Adrenal gland (tissue), 19 donors: ENCODE measurements at places on chromosomes 16 and 17.

DNA sequence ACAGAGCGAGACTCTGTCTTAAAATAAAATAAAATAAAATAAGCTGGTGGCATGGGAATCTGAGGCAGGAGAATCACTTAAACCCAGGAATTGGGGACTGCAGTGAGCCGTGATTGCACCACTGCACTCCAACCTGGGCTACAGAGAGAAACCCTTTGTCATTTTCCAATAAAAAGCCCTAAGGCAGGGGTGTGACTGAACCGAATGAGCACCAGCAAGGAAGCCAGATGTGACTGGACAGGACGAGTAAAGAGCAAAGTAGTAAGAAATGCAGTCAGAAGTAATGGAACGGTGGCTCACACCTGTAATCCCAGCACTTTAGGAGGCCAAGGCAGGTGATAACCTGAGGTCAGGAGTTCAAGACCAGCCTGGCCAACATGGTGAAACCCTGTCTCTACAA lies 3.8 kb upstream of the RPL23 start:
- no peak for DNase-seq

GRCh38 chr17:65564793-65565192 lies 3.3 kb upstream of the AXIN2 start:
- peak; percentile 80 for DNase-seq

- no peak for DNase-seq
Observed at GRCh38 chr17:66691644-66692420, 143.1 kb upstream of the CACNG5 start.

DNA sequence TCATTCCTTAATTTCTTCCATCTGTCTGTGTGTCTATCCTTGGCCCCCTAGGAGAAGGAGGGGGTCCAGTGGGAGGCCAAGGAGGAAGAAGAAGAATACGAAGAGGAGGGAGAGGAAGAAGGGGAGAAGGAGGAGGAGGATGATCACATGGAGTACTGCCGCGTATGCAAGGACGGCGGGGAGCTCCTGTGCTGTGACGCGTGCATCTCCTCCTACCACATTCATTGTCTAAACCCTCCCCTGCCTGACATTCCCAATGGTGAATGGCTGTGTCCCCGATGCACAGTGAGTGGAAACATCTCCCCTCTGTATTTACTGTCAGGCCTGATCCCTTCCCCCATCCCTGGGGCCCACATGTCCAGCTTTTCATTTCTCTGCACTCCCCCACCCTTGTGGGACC lies 6.3 kb downstream of the CHD3 start:
- peak; percentile 12 for DNase-seq

DNA sequence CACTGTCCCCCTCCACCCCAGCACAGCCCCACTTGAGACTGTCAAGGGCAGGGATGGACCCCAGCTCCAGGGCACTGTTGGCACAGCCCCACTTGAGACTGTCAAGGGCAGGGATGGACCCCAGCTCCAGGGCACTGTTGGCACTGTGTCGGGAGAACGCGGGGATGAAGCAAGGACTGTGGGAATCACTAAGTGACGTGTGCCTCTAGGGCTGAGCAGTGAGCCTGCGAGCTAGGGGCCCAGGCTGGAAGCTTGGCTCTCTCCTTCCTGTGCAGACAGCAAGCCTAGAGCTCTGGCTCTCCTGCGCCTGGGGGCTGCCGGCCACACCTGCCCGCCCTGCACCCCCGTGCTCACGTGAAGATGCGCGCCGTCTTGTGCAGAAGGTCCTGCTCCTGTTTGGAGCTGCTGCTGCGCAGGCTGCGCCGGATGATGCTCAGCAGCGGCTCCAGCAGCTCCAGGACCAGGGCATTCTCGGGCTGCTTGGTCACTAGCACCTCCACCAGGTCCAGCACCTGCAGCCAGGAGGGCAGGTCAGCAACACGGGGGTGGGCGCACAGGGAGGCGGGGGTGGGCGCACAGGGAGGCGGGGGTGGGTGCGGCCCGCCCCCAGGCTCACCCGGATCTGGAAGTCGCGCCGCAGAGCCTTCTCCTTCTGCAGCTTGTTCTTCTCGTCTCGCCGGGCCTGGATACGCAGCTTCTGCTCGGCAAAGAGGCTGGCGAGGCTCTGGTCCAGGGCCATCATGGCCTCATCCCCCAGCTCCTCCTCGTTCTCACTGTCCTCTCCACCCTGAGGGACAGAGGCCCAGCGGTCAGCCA lies 10.8 kb downstream of the MYBBP1A start:
- no peak for DNase-seq

DNA sequence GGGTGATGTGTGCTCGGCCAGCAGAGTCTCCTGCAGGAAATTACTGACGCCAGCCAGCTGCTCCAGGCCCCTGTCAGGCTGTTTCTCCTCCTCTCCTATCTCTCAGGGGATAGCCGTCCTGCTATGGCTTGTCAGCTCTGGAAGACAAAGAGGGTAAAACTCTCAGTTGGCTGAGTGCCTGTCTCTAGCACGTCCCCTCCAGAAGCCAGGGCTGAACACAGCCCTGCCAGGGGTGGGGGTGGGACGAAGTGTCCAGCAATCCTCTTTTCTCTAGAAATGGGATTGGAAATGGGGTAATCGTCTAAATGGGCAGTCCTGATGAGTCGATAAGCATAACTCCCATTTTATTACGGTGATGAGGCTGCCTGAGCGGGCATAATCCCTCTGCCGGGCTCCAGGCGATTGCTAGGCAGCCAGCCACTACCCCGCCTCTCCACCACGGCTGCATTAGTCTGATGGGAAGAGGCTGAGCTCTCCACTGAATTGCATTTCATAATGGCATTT lies 89.1 kb upstream of the GNAO1 start:
- DNase-seq = peak; percentile 52

DNA sequence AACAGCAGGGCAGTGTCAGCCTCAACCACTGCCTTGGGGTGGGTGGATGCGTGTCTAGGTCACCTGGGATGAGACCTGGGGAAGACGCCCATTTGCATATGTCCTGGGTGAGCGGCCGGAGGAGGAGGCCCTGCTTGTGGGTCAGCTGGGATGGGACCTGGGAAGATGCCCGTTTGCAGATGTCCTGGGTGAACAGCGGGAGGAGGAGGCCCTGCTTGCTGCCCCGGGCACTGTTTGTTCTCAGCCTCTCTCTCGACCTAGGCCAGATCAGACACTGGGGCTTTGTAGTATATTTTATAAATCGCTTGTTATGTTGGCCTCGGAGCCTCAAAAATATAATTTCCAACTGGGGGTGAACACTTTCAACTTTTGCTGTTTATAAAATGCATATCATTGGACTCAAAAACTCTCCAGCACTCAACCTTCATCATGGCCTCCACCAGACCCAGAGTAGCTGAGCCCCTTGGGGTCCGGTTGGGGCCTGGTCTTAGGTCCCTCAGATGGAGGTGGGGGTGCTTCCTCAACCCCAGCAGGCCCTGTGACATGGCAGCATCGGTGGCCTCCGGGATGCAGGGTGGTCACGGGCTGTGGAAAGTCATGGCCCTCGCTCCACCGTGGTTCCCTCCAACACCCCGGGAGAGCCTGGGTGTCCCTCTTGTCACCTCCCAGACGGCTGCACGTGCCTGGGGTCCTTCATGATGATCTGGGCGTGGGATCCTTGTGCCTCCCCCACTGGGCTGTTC lies 17.3 kb downstream of the DBNDD1 start:
- peak; percentile 77 for DNase-seq

DNA sequence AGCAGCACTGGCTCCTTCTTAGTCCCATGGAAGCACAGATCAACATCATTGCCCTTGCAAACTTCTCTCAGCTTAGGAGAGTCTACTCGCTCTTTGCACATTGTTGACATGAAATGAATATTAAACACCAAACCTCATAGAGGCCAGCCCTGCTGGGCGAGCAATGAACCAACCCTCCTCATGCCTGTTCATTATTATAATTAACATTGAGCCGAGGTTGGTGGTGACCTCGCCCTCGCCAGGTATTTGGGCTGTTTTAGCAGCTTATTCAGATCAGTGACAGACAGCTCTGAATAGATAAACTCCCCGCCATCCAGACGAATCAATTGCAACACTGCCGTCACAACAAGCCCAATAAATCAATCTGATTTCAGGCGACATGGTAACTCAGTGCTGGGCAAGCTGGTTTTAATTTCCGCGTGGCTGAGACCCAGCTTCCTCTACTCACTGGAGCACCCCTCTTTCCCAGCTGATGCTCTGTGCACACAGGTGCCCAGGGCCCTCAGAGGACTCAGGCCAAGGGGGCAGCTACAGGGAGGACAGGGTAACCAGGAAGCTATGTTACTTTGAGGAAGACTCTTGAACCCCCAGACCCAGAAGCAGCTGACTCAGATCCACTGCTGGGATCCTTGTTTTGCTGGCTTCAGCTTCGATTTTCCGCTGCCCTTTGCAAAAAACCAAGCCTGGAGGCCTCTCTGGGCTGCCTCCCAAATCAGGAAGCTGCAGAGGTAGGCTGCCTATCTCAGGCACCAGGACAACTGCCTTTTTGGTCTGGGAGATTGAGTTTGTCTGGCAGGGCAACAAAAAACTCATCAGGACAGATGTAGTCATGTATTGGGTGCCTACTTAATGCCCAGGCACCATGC lies 10.7 kb upstream of the SEZ6 start:
- DNase-seq = no peak

DNA sequence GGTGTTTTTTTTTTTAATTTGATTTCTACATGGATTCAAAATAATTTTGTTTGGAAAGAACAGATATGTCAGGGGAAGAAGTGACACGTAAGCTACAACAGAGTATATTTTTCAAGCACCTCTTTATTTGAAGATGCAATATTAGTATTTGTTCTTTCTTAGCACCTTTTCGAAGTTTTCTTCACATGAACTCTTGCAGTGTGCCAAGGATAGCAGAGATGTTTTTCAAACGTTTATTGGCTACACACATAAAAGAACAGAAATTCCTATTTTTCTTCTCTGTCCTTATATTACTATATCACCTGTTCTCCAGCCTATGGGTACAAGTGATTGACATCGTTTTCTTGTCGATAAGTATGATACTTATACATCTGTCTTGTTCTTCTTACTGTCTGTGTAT lies 192.7 kb upstream of the TBX2 start:
- DNase-seq = no peak

- no peak for DNase-seq
Observed at GRCh38 chr17:75712446-75712845, 8.8 kb upstream of the ITGB4 start.

DNA sequence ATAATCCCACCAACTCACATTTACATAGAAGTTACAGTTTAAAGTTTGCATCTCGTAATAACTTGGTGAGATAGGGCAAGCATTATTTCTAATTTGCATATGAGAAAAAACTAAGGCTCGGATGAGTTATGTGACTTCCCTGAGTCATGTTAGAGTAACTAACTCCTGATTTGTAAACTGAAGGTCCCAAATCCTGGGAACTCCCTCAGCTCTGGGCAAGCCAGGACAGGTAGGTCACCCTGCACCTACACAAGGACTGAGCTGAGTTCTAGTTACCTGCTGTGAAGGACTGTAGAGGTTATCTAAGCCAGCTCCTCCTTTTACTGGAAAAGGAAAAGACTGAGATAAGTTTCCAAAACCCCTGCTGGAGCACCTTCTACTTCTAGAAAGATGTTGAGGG lies 92.1 kb upstream of the HLF start:
- no peak for DNase-seq

DNA sequence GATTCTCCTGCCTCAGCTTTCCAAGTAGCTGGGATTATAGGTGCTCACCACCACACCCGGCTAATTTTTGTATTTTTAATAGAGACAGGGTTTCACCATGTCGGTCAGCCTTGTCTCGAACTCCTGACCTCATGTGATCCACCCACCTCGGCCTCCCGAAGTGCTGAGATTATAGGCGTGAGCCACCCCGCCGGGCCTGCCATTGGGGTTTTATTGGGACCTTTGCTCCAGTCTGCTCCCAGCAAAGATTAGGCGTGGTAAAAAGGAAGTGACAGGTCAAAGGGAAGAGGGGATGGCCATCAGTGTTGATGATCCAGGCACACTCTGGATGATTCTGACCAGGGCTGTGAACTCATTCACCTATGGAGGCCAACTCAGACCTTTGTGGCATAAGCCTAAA lies 20.5 kb downstream of the MYLK3 start:
- no peak for DNase-seq

DNA sequence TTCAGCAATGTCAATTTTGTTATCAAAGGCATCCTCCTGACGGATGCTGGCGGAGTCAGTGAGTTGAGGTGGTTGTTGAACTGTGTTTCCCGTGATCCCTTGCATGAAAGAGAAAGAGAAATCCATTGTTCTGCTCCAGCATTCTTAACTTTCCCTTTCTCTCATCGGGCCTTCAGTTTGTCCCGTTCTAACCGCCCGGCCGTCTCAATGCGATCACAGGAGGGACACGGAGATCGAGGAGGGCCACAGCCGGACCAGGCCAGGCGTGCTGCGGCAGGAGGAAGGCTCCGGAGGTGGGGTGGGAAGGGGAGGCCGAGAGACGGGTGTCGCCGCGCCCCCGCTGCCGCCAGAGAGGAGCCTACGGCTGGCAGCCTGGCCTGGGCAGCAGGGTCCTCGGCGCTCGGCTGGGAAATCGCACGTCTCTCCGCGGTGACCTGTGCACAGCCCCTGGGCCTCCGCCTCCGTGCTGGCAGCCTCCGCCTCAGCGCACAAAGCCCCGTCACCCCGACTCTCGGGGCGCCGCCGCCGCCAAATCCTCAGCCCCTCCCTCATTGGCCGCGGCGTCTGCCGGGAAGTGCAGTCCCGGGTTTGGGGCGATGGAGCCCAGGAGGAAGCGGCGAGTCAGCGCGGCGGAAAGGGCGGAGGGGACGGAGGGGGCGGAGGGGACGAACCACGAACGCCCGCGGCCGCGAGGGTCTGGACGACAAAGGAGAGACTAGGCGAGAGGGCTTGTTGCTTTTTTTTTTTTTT lies 38.1 kb downstream of the SOST start:
- peak; percentile 79 for DNase-seq

GRCh38 chr16:67723151-67723910 lies 4.2 kb upstream of the GFOD2 start:
- DNase-seq = no peak

- no peak for DNase-seq
Observed at GRCh38 chr17:57890857-57891232, 41.0 kb upstream of the MRPS23 start.

DNA sequence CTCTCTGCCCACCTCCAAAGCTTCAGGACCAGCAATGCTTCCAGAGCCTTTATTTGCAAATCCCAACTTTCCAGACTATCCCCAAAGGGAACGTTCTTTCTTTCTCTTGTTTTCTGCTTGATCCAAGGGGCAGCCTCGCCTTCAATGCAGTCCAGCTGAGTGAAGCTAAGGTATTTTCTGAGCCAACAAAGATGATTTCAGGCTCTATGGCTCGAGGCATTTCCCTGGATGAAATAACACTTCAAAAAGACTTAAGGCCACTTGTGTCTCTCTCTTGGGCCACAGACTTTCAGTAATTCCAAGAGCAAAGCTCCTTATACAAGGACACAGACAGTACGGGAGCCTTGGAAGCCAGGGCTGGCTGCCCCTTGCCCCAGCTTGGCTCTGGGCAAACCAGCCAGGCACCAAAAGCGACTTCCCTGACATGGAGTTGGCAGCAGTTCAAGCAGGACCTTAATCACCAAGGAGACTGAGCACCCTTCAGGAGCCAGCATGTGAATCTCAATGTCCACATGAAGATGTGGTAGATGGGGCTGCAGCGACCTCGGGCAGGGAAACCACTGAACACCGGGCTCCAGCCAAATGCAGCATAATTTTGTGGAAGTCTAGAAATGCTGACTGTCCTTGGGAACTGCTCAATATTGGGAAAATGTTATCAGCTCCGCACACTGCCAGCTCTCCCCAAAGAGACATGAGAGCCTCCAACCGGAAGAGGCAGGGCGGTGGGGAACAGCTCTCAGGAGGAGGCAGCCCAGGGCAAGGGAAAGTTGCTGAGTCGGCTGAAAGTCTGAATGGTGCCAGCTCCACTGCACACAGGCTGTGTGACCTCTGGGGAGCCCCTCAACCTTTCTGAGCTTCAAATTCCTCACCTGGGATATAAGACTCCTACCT lies 39.0 kb downstream of the TK2 start:
- DNase-seq = peak; percentile 80

- DNase-seq = peak; percentile 92
Observed at GRCh38 chr16:30740364-30741251, 7.6 kb upstream of the PHKG2 start.
